BJ (cell line): ENCODE measurements at places on chromosomes 3 and 15. TPM values are rescaled to one million over a fixed set of nuclear protein-coding genes. Genes with fewer than 3 reads are reported as not detected.

AHSG gene
- polyA plus RNA-seq: not detected in 2 replicates

SPINK8 gene
- not detected in 2 replicates for polyA plus RNA-seq

KIF15 gene
- polyA plus RNA-seq: 2.0 and 4.0 TPM in 2 replicates

UPK1B gene
- polyA plus RNA-seq: 0.05 TPM in 1 of 2 replicates, not detected in the other

LTK gene
- polyA plus RNA-seq: 0.09 and 0.11 TPM in 2 replicates

CHRNB4 gene
- not detected in 2 replicates for polyA plus RNA-seq

ETV5 gene
- 24.1 and 27.7 TPM in 2 replicates for polyA plus RNA-seq

MYLK gene
- 407 and 734 TPM in 2 replicates for polyA plus RNA-seq

VIPR1 gene
- not detected in 2 replicates for polyA plus RNA-seq

AMOTL2 gene
- polyA plus RNA-seq: 122 and 199 TPM in 2 replicates

MYZAP gene
- 0.11 and 0.45 TPM in 2 replicates for polyA plus RNA-seq

DNA sequence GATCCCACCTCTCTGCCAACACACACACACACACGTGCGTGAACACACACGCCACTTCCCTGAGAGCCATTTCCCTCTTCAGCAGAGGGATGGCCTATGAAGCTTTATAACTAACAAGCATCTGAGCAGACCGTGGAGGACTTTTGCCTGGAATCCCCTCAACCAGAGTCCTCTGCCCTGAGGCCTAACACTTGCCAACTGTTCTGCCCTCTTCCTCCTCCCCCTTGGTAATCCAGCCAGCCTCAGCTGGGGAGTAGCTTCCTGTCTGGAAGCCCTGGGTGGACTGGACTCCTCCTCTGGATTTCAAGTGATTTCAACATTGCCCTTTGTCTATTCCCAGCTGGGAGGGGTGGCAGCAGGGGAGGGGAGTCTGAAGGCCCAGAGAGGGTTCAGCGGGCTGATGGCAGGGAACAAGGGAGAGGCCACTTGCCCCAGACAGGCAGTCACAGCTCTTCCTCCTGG, 68.4 kb upstream of the HACD2 start:
- peak; percentile 74 for DNase-seq

- DNase-seq: no peak
Measured at GRCh38 chr3:151203051-151203420, at the start of gene GPR171. Gene GPR171 (minus strand): TSS chr3:151203216. CDS start chr3:151199386, 3,830 bp downstream.

DNA sequence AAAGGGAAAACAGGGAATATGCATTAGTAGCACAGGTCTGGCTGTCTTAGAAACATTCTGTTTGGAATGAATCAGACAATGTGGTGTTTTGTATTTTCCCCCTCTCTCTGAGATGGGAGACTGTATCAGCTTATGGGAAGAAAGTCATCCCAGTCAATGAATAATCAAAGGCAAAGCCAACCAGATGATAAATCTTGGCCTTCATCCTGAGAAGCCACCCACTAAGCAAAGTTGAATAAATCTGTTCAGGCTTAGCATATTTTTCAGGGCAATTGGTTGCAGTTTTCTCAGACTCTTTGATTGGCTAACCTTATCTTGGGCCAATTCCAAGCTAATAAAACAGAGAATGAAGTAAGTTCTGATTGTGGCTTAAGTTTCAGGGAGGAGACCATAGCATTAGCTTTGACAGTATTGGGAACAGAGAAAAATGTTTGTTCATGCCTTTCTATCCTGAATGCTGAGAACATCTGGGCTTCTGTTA, 63.6 kb upstream of the ARL8B start:
- DNase-seq: peak; percentile 90

DNA sequence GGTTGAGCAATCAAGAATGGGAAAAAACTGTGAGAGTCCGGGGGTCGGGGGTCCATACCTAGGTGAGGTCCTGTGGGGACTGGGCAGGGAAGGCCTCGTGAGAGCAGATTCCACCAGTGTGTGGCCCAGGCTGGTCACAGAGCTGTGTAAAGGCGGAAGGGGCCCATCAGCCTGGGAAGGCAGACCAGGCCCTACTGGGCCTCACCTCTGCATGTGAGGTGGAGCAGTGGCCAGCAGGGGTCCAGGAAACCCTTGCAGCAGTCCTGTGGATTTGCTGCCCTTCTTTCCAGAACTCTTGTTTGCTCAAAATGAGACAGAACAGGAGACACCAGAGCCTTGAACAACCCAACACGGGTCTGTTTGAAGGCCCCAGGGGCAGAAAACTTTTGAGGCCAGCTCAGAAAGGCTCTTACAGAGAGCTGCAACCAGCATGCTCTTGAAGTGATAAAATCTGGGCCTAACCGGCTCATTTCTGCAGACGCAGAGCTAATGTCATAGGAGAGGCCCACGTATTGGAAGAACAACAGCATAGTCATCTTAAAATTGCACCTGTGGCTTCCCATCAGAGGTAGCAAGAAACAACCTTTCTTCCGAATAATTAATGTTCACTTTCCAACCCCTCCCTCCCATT, 30.3 kb upstream of the HHATL start:
- DNase-seq: no peak

DNA sequence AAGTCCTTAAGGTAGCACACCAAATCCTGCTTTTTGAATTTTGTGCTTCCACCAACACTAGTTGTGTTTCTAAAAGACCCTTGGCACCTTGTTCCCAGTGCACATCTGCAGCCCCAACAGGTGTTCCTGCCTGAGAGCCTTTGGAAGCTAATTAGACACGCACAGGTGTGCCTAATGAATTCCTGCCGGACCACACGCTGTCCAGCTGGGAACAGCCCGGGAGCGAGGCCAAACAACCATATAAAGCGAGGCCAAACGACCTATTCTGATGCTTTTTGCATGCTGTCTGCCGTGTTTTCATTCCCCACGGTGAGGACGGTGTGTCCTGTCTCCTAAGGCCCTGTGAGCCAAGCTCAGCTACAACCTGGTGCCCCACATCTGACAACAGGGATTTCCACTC, 99.5 kb downstream of the ATG7 start:
- no peak for DNase-seq

- no peak for DNase-seq
Measured at GRCh38 chr3:49654176-49654825, 19.9 kb upstream of the APEH start.

- no peak for DNase-seq
Measured at GRCh38 chr3:124297062-124297980, 305.4 kb upstream of the ROPN1 start.

- DNase-seq: no peak
Measured at GRCh38 chr3:69197922-69198530, 75.6 kb upstream of the LMOD3 start.

DNA sequence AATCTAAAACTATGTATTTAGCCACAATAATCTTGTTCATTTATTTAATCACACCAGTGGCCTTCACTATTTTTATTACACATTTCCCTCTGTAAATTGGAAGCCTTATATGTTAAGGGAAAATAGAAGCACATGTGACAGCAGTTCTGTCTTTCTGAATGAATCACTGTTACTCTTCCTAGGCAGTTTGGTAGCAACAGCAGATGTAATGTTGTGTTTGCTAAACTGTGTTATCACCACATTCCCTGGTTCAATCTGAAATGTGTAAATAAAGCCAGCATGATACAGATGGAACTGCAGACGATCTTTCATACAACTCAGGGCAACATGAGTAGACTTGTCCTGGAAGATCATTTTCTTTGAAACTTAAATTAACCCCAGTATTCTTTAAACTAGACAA, 220.1 kb downstream of the MCTP2 start:
- no peak for DNase-seq

DNA sequence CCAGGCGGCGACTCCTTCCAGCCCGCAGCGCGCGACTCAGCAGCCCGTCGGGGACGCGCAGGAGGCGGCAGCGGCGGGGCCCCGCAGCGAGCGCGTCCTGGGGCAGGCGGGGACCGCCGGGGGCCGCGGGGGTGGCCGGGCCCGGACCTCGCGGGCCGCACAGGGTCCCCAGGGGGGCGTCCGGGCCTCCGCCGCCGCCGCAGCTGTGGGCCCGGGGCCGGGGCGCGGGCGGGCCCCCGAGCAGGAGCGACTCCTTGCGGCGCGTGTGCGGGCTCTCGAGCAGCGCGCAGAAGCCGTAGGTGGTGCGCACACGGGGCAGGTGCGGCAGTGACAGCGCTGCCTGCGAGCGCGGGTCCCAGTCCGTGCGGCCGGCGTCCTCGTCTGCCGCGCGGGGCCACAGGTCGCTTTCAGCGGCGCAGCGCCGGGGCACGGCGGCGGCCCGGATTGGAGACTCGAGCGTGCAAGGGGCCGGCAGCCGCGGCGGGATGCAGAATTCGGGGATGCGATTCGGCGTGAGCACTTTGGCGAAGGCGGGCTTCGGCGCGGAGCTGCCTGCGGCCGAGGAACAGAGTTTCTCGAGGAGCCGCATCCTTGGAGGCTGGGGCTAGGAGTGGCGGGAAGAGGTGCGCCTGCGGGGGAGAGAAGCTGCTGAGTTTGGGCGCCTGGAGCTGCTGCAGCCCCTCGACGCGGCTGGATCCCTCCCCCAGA, 535 bp downstream of the C2CD4B start:
- no peak for DNase-seq

DNA sequence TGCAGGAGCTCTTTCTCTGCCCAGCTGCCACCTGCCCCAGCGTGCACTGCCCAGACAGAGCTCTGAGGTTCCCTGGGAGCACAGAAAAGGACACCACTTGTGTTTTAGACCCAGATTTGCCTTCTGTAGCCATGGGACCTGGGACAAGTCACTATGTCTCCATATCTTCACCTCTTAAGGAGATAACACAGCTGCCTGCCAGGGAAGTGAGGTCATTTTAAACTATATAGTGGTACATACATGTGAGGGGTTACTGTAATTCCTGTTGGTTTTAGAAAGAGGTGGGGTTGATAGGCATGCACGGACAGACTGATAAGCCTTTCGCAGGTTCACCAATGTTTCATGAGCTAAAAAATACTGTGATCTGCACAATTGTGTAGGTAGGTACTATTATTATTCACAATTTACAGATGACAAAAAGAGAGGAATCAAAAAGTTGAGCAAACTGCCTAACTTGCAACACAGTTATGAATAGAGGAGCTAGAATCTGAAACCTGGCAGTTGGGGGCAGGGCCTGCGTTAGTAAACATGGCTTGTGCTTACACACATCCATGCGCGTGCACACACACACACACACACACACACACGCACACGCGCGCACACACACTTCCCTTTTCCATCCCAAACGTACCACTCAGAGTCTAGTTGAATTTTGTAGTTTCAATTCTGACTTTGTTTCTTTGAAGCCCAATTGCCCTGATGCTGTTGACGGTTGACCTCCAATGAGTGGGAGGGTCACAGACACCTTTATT, 193.6 kb downstream of the FAM43A start:
- DNase-seq: no peak

DNA sequence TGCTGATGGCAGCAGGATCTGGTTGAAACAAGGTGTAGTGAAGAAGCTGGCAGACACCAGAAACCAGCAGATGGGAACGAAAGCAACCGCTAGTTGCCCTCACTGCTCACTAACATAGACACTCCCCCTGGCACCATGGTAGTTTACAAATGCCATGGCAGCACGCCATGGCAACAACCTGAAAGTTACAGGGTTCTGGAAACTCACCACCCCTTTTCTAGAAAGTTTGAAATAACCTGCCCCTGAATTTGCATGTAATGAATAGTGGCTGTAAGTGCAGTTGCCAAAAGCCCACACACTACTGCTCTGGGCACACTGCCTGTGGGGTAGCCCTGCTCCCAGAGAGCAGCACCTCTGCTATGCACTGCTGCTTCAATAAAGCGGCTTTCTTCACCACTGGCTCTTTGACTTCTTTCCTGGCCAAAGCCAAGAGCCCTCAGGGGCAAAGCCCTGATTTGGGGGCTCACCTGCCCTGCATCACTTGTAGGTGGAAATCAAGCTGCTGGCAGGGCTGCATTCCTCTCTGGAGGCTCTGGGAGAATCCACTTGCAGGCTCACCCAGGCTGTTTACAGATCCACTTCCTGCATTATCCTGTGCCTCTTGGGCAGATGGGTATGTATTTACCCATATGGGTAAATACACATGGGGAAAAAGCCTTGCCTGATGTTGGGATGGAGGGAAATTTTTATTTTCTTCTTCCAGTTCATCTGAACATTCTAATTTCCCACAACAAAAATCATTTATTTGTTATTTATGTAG, 2.0 kb upstream of the GP9 start:
- DNase-seq: no peak

DNA sequence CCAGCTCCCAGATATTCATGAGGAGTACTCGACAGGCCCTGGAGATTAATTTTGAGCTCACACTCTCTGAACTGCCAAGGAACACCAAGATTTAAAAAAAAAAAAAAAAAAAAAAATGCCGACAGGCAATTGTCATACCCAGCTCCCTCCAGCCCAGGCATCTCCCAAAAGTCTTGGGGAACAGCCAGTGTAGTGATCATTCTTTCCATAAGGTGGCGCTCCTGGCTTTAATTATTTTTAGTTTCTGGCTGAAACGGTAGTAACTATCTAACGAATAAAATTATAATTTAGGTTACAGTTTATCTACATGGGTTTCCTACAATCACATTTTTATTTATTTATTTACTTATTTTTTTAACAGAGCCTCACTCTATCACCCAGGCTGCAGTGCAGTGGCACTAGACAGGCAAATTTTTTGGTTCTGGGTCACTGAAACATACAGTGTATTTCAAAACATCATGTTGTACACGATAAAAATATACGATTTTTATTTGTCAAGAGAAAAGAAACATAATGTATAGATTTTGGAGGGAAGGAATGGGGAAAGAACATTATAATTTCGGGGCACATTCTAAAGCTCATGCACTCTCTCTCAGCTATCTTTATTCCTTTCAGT, 157.3 kb downstream of the ADAMTS9 start:
- DNase-seq: peak; percentile 12

DNA sequence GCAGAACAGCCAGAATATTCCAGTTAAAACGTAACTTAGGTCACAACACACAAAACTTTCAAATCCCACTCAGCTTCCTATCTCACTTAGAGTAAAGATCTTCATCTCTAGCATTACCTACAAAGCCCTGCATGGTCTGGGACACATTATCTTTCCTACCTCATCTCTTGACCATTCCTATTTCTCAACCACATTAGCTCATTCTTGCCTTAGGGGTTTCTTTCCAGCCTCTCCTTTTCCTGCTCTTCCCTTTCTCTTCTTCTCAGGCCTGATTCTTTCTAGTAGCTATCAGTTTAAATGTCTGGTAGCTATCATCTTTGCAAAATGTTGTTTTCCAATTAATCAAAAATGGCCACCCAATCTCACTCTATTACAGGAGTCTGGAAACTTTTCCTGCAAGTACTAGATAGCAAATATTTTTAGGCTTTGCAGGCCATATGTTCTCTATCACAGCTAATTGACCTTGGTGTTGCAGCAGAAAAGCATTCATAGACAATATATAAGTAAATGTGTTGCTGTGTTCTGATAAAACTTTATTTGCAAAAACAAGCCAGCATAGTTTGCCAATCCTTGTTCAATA, 15.1 kb upstream of the CBLB start:
- no peak for DNase-seq

- no peak for DNase-seq
Measured at GRCh38 chr3:116776880-116777785, 67.6 kb downstream of the TUSC7 start.

GRCh38 chr3:65439641-65440284, 599.0 kb downstream of the MAGI1 start:
- DNase-seq: no peak

DNA sequence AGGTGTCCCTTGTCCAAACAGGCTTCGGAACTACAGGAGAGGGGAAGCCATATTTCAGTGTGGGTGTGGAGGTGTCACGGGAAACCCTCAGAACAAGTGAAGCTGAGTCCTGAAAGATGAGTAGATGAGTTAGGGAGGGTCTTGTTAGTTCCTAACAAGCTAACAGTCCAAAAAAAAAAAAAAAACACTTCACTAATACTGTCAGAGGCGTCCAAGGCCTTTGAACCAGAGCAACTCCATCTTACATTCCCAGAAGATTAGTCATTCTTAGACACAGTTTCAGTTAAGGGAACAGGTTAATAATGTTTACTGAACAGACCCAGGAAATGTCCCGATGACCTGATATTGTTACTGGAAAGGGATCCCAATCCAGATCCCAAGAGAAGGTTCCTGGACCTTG, 7.0 kb upstream of the ATP8B4 start:
- no peak for DNase-seq

- DNase-seq: no peak
Measured at GRCh38 chr3:179726075-179726699, 73.3 kb downstream of the USP13 start.
